EH (cell line): ENCODE measurements at places on chromosomes 3 and 15.

- no peak for DNase-seq
Observed at GRCh38 chr3:193710286-193711165, 117.5 kb downstream of the OPA1 start.

GRCh38 chr3:9809615-9810432, at the start of gene TTLL3:
Gene TTLL3, plus strand, starts transcription at chr3:9810262. Its CDS starts 400 bp downstream, at chr3:9810662.
- DNase-seq = peak; percentile 76

DNA sequence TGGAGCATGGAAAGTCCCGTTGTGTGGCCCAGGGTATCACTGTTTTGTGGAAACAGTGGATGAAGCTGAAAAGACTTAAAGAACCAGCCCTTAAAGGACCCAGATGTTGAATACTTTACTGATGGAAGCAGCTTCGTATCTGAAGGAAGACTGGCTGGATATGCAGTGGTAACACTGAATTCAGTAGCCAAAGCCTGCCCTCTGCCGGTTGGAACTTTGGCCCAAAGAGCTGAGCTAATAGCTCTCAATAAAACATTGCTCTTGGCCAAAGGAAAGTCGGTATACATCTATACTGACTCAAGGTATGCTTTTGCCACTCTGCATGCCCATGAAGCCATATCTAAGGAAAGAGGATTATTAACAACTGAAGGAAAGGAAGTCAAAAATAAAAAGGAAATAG, 885.4 kb downstream of the PDCD6IP start:
- peak; percentile 60 for DNase-seq

- DNase-seq = no peak
Observed at GRCh38 chr3:65114041-65114440, 426.2 kb upstream of the ADAMTS9 start.

DNA sequence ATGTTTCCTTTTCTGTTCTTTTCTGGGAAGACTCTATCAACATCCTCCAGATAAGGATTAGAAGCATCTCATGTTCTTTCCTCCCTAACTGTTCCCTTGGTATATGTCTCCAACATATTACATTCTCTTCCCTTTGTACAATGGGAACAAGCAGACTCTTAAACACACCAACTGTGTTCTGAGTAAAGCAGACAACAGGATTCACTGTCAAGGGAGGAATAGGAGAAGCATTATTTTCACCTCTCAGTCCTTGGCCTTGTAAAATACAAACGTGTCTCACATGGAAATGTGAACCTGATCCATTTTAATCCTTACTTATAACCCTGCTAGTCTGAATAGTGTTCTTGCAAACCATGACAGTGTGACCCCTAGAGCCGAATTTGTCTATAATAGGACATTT, 19.6 kb downstream of the GYG1 start:
- no peak for DNase-seq

GRCh38 chr3:23875113-23875725, 41.6 kb downstream of the NKIRAS1 start:
- DNase-seq = peak; percentile 30

DNA sequence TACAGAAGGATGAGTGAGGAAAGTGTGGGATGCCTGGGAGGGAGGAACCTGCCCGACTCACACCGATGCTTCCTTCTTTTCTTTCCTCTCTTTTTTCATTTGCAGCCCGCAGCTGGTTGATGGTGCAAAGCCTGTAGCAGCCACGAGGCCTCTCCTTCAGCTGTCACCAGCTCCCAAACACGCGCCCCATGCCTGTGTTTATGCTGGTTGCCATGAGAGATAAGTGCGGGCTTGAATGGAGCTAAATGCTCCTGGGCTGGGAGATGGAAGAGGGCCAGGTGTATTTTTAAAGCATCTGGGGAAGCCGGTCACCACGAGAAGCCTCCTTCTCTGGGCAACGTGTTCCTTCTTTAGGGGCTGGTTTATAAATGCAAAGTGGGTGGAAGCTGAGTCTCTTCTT, 9.3 kb downstream of the COLQ start:
- peak; percentile 19 for DNase-seq

DNA sequence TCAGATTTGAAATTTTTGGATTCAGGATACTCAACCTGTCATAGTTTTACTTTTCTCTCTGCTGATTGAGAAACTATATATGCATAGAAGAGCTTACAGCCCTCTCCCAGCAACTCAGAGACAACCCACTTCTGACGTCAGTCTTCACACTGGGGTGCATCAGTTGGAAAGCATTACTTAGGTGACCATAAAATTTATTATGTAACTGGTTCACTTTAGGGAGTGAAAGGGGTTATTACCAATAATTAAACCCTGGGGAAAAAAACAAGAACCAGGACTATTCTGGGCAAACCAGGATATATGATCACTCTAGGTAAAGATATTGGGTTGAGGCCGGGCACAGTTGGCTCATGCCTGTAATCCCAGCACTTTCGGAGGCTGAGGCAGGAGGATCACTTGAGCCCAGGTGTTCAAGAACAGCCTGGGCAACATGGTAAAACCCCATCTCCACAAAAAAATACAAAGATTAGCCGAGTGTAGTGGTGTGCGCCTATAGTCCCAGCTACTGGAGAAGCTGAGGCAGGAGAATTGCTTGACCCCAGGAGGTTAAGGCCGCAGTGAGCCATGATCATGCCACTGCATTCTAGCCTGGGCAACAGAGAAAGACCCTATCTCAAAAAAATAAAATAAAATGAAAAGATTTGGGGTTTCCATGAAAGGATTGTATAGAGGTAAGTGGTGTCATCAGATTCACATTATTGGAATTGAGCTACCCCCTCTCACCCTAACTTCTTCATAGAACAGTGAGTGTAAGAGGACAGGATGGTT, 27.1 kb downstream of the HES1 start:
- DNase-seq = no peak

GRCh38 chr3:177110895-177111294, 86.4 kb downstream of the TBL1XR1 start:
- DNase-seq = no peak

GRCh38 chr3:167750272-167750971, 14.9 kb downstream of the SERPINI1 start:
- no peak for DNase-seq

DNA sequence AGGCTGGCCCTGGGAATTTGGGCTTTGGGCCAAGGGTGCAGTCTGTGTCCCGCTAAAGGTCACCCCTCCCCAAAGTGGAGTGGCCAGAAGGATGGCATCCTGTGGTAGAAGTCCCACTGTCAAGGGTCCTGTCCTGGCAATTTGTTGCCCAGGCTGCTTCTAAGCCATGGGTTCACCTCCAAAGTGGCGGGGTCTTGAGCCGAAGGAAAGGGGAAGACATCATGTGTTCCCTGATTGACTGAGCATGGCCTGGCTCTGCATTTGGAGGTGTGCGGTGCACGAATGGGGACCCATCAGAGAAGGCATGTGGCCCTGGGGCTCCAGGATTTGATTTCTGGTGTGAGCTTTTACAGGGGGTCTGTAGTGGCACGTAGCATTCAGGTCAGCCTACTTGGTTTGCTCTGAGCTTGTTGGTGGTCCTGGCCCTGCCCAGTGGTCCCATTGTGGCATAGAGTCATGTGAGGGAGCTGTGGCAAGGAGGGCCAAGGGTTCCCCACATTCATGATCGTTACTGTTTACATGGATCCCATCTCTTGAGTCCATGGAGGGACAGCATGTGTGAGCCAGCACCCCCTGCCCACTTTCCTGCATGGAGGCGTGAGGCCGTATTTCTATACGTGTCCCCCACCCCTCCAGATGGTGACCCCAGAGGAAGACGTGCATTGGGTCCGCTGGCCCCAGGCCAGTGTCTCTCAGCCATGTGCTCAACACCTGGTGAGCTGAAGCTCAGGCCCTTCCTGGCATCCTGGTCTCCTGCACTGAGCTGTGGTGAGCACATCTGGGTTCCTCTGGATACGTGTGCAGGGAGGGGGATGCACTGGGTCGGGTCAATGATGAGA, 225.1 kb downstream of the SNRPN start:
- no peak for DNase-seq

DNA sequence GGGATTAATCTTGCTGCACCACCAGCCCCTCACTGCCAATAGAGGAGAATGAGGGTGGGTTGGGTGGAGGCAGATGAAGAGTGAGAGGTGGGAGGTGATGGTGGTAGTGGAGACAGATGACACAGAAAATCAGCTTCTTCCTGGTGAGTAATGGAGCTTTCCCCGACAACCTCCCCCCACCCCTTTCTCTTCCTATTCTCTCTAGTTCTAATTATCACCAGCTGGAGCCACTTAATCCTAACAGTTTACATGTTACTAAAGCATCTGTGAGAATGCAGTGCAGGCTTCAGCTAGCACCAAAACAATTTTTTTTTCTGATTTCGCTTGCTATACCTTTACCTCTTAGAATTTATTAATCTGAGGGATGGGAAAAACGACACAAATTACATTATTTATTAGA, 116.1 kb upstream of the DNAJC19 start:
- no peak for DNase-seq

GRCh38 chr3:73029321-73029796, 32.1 kb upstream of the EBLN2 start:
- DNase-seq = peak; percentile 89

DNA sequence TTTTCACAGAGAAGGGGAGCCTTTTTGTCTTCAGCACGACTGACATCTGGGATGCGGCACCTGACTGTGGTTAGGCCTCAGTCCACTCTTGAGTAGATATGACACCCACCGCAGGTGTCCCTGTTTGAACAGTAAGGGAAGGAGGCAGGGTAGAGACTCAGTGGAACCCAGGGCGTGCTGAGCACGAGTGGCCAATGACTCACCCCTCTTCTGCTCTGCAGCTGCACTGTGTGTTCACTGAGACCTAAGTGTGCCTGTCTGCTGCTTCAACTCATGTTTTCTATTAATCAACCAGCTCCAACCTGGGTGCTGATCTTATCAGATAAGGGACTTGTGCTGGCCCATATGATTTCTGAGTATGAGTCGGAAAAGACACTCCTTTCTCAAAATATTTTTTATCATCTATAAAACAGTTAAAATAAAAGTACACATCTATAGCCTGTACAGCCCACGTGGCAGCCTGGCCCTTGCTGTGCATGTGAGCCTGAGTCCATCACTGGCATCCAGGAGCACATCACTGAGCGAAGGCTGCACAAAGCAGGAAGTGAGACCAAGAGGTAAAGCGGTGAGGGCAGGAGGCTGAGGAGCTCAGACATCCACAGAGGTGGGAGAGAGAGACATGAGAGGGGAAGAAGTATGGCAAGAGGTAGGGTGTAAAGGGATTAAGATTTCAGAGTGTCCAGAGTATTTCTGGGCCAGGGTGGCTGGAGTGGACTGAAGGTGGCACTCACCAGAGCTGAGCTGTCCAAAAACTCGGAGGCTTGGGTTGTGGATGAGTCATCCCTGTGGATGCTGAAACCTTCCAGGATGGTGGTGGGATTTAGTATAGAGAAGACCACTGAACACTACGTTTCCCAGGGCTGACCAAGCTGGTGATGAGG, 49.2 kb downstream of the SLC41A3 start:
- DNase-seq = peak; percentile 49
